ENCODE measurements at places on chromosomes 5 and 9. TPM values are rescaled to one million over a fixed set of nuclear protein-coding genes. Genes with fewer than 3 reads are reported as not detected.

The IFNE gene
- 0.57 TPM for total RNA-seq

GRCh38 chr5:132484391-132484725, 6.2 kb downstream of the IRF1 start:
- no peak for DNase-seq

The FAM78A gene
- total RNA-seq: 0.73 TPM

GRCh38 chr5:6435356-6435755, 13.3 kb upstream of the UBE2QL1 start:
- DNase-seq: no peak

GRCh38 chr5:140388052-140388451, 13.6 kb upstream of the ANKHD1 start:
- DNase-seq: no peak
